ENCODE measurements at places on chromosomes 3 and 15. TPM values are rescaled to one million over a fixed set of nuclear protein-coding genes. Genes with fewer than 3 reads are reported as not detected.
A peak's percentile ranks its signal among the peaks of the same experiment; 100 is the strongest.

DNA sequence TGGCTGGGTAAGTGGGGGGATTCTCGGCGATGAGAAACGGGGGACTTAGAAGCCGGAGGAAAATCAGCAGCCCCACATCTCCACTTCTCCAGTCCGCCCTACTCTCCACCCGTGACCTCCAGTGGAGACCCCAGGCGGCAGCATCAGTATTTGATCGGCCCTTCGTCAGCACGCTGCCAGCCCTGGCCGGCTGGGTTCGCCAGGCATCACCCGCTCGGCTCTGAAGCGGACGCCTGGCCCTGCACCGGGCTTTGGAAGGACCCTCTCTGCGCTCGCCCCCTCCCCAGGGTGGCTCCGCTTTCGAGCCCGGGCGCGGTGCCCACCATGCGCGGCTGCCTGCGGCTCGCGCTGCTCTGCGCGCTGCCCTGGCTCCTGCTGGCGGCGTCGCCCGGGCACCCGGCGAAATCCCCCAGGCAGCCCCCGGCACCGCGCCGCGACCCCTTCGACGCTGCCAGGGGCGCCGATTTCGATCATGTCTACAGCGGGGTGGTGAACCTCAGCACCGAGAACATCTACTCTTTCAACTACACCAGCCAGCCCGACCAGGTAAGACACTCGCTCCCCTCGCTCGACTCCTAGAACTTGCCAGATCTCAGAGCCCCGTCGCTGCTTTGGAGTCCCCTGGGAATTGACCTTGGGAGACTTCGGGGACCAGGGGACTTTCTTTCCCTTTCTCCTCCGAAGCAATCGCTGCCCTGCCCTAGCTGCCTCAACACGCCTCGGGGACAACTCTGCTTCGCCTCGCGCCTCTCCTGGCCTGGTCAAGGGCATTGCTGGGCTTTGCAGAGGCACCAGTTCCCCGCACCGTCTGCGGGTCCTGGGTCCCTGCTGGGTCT is 561 bp downstream of the SIDT1 start:
- DNase-seq = peak; percentile 30

DNA sequence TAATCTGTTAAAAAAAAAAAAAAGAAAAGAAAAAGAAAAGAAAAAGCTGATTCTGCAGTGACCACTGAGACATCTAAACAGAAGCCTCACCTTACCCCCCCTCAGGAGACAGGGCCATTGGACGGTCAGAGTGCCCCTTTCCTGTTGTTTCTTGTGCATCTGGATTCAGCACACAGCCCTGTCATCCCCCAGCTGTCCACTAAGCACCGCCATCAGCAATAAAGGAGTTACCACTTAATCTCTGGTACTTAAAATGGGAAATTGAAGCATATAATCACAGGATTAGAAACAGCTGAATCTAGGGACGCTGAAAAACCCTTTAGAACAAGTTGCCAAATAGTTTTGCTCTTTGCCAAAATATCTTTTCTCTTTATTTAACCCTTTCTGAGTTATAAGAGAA is 62.5 kb downstream of the TRIM69 start:
- peak; percentile 47 for DNase-seq

DNA sequence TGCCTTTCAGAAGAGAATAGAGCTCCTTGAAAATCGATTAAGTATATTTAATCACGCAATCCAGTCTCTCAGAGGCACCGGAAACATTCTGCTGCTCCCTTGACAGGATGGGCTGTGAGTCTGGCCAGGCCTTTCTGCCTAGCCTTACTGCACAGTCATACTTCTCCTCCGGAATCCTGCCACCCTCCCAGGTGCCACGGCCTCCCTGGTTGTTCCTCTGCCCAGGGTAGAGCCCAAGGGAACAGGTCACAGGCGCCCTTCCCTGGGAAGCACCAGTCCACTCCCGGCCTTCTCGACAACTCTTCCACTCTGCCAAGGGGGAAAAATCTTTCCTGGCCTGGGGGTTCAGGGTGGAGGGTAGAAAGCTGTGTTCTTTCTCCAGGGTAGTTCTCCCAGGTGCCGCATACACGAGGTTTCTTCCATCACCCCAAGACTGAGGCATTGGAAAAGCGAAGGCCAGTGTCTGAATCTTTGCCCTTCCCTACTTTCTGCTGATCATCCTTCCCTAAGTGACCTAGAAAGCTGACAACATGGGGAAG is 17.4 kb upstream of the SYNM start:
- no peak for DNase-seq

GRCh38 chr15:67188551-67189218 is 65.8 kb downstream of the AAGAB start:
- DNase-seq = peak; percentile 98

DNA sequence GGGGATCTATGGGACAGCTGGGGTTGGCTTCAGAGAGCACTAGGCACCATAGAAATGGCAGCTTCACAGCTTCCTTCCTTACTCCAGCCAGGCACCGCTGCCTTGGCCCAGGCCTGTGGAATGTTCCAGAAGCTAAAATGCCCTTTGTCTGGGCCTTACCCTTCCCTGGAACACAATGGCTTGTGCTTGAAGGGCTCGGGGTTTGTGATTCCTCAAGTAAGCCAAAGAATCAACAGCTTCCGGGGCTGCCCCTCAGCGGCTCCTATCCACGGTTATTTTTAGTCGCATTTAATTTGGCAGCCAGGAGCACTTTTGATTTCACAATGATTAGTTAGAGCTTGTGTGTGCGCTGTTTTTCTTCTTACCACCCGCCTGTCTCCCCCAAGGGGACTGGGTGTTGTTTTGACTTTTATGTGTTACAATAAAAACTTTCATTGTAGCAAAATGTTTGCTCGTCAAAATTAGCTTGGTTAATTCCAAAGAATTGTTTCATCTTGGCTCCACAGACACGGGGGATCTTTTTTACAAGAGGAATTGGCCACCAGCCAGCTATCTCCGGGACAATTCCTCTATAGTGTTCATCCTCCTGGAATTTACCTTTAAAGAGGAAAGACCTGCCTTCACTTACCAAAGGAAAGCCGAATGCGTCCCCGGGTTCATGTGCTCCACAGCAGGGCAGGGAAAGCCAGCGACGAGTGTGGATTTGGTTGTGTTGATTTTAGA is 73.8 kb downstream of the TLE3 start:
- peak; percentile 77 for DNase-seq

- no peak for DNase-seq
Measured at GRCh38 chr15:42504631-42505030, 9.2 kb downstream of the SNAP23 start.

DNA sequence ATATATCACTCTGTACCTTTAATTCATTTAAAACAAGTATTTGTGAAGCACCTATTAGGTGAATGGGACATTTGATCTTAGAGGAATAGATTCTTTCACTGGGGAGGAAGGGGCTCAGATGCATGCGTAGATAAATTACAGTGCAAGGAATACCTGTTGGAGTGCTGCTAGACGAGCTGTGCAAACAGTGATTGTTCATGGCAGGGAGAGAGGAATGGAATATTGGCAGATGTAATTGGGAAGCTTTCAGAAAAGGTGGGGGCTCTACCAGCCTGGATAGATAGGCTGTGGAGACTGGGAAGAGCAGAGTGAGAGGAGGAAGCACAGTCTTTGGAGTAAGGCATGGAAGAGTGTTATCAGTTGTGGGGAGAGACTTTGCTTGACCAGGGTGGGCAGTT is 116.8 kb downstream of the AKAP13 start:
- peak; percentile 30 for DNase-seq

DNA sequence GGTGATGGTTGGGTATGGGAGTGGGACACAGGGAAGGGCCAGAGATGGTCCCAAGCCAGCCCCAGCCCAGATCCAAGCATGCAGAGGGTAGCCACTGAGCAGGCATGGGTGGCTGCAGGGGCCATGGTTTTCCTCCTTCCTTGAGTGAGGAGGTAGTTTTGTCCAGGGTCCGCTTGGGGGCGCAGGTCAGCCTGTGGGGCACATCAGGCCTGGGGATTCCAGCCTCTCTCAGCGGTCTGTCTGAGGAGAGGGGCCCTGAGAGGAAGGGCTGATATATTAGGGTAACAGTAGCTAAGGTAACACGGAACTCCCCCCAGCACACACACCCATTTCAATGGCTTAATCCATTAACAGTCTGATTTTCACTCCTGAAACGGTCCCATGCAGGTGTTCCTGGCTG is 22.7 kb upstream of the LCTL start:
- no peak for DNase-seq

DNA sequence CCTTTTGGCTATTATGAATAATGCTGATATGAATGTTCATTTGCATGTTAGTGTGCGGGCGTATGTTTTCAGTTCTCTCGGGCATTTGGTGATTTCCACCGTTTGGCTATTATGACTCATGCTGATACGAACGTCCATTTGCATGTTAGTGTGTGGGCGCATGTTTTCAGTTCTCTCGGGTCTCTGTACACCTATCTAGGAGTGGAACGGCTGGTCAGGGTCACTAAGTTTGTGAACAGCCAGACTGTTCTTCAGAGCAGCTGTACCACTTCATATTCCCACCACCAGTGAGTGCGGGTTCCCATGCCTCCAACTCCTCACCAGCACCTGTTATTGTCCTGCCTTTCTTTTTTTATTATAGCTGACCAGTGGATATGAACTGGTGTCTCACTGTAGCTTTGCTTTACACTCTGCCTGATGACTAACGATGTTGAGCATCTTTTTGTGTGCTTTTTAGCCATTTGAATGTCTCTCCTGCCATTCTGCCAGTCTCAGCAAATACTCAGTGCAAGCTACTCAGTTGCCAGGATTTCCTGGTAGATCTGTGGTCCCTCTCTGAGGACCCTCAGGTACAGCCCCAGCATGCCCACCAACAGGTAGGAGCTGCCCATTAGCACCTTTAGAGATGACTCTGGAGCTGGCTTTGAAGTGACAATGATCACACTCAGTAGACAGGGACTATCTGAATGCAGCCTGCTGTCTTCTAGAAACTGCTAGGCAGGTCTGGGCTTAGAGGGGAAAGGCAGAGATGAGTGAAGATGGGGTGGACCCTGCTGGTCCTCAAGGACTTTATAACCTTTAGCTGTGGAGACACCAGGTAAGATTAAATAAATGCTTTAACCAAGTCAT is 141.1 kb downstream of the XXYLT1 start:
- no peak for DNase-seq

DNA sequence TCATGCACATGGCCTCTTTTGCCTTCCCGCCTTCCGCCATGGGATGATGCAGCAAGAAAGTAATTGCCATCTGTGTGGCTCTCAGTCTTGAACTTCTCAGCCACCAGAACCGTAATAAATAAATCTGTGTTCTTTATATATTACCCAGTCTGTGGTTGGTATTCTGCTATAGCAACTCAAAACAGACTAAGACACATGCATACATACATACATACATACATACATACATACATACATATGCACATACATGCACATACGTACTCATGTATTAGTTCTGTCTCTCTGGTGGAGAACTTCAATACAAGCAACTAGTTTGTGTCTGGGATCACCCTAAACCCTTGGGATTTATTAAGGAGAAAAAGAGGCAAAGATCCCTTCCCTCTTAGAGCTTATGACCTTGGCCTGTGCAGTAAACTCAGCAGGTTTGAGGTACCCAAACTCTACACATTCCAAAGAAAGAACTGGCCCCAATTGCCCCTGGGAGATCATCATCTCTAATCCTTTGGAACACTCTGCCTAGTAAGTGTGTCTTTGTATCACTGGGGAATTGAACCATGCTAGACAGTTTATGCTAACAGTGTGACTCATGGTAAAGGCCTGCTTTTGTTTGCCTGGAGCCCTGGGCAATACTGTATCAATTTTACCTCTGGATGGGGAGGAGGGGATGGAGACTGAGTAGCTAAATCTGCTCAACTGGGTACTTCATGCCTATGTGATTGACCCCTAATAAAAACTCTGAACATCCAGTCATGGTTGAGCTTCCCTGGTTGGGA is 115.6 kb upstream of the LMCD1 start:
- no peak for DNase-seq

ROBO2 gene
- 4.5 TPM for polyA plus RNA-seq

FANCD2OS gene
- 1.1 TPM for polyA plus RNA-seq

COL6A5 gene
- polyA plus RNA-seq = 0.05 TPM

DLL4 gene
- 8.7 TPM for polyA plus RNA-seq

SERPINI2 gene
- polyA plus RNA-seq = not detected

LSG1 gene
- polyA plus RNA-seq = 28.6 TPM
